Urinary bladder (tissue), 4 donors: ENCODE measurements at places on chromosomes 7 and 10. TPM values are rescaled to one million over a fixed set of nuclear protein-coding genes. Genes with fewer than 3 reads are reported as not detected.

The GPR141 gene
- 3.1 TPM for total RNA-seq

The MYL10 gene
- total RNA-seq, result 0.63 TPM

The FAM20C gene
- total RNA-seq, result 13.3 TPM

The MACROH2A2 gene
- 15.2 TPM for total RNA-seq

The LLCFC1 gene
- not detected for total RNA-seq

The BHLHA15 gene
- not detected for total RNA-seq

The LIPK gene
- not detected for total RNA-seq

The FAM131B gene
- 4.1 TPM for total RNA-seq

The PSD gene
- total RNA-seq, result 38.4 TPM

The FZD1 gene
- 25.1 TPM for total RNA-seq
